ENCODE measurements at places on chromosomes 7 and 10.

DNA sequence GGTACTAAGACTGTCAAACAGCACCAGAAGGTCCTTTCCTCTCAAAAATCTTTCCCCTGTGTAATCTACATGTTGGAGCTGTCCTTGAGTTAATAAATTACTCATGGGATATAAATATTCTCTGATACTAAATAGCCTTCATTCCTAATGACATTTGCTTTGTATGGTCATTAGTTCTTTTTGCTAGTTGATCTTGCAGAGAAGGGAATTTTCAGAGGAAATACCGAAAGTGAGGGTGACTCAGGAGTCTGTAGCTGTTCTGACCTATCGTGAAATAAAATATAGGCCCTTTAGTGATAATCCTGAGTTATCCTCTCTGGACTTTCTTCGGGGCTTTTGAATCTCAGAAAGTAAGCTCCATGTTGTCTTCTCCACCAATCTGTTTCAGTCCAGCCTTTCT is 19.4 kb upstream of the CLDN12 start:
- DNase-seq, result no peak

DNA sequence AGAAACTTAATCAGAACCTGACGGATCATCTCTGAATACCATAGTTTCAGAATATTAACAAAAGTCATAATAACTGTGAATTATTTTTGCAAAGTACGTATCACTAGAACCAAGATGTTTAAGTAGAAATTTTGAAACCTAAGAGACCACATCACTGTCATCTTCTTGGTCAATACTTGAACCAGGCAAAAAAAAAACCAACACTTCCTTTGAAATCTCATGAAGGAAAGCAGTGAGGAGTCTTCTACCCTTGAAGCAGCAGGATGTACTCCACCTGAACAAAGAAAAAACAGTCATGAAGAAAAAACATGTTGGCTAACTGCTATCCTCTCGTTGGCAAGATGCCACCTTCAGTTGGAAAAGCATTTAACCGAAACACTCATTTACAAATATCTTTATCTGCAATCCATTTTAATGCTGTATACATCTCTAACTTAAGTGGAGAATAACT is 82.4 kb downstream of the SRPK2 start:
- DNase-seq, result no peak

DNA sequence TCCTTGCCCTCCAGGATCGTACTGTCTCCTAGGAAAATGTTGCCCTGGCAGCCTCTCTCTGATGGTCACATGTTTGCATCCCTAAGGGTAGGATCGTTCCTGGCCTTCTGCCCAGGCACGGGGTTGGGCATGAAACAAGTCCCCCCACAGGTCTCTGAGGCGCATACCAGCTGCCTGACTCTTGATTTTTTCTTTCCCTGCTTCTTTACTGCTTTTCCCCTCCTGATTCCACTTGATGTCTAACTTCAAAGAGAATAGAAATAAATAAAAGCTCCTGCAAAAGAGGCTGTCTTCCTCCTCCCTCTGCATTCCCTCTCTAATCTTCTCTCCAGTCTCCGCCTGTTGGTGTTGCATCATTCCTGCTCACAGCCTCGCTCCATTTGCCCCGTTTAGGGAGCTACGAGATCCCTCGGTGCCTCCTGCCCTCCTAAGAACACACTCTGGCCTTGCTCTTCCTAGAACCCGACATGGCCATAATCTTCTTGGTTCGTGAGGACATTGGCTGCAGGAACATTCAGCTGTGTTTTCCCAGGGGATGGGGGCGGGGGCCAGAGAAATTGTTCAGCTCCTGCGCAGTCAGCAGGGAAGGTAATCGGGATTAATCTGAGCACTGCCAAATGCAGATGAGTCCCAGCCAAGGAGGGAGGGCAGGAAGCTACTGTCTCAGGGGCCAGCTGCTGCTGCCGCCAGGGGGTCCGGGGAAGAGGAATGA is 26.0 kb downstream of the LEP start:
- DNase-seq, result peak; percentile 59

DNA sequence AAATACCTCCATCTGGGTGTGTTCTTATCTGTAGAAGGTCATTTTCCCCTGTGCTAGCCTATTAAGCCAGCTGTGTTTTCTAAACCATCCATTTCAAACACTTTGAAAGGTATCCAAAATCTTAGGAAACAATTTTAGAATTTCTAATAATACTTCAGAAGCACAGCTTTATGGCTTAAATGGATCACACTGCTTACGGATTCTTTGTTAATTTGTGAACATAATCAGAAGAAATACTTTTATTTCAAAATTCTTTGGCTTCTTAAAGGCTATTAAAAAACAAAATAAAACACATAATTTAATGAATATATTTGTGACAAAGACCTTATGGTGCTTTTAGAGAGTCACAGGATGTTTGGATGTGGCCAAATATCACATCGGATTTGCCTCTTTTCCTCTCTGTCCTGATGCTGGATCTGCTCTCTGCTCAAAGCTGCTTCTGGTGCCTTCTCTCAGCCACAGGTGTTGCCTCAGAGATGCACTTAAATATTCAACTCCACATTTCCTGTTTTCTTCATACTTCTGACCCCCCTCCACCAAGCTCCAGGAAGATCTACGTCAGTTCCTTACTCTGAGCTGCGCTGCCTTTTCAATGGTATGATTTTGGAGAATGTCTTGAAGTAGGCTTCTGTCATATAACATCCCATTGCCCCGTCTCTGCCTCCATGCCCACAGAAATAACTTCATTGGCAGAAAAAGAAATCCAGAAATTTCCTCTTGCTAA is 230.6 kb downstream of the MLLT10 start:
- no peak for DNase-seq

DNA sequence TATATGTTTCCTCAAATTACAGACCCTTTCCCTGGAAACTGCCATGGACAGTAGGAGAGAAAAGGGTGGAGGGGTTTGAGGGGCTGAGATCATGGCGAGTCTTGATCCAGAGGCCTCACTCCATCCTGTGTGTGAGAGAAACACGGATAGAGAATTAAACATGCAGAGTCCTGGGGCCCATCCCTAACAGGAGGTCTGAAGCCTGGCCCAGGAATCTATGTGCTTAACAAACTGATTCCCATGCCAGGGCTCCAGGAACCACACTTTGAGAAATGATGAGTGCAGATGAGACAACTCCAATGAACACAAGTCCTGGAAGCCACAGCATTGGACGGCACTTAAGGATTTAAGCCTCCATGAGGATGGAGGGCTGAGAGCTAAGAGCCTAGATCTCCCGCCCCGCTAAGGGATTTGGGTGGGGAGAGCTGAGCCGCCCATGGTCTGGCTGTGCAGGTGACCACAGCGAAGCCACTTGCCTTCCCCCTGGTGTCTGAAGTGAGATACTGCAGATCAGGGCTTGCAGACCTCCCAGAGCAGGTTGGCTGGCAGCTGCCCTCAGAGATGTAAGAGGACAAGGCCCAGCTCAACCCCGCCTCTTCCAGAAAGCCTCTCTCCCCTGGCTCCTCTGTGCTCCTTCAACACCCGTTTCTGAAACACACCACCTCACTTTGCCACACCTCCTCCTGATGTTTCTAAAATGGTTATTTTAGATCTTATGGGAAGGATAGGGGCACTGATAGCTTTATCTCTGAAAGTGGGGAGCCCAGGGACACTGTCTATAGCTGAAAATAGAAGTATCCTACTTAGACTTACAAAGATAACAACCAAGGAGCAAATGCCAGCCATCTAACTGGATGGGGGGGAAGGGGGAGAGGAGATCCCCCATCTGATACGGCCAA is 24.8 kb upstream of the EIF5AL1 start:
- DNase-seq, result no peak

DNA sequence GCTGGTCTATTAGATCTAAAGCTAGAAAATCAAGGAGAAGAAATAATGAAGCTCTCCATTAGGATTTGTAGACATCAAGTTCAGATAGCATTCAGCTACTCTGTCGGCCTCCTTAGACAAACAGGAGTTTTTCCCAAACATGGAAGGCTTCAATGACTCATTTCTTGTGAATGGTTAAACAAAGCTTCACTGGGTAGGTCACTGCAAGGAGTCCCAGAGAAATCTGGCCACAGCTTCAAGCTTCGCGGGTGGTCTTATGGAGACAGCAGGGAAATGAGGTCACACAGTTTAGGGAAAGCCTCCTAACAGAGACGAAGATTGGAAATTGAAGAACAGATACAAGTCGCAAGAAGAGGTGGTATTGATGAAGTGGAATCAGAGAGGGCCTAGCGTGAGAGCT is 22.6 kb upstream of the LRRC72 start:
- DNase-seq, result no peak

DNA sequence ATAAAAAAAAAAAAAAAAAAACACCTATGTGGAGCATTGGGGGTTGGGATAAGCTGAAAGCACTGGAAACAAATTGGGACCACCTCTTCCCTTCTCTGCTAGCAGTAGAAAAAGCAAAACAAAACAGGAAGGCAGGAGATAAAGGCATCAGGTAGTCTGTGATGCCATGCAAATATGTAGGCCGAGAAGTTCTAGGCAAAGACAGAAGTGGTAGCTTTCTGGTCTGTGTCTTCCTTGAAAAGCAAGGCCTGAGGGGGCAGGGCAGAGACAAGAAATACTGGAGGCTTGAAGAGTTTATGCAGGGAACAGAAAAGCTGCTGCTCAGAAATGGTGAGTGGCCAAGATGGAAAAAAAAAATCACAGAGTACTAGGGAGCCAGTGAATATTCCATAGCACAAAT is 111.1 kb downstream of the ELMO1 start:
- no peak for DNase-seq

DNA sequence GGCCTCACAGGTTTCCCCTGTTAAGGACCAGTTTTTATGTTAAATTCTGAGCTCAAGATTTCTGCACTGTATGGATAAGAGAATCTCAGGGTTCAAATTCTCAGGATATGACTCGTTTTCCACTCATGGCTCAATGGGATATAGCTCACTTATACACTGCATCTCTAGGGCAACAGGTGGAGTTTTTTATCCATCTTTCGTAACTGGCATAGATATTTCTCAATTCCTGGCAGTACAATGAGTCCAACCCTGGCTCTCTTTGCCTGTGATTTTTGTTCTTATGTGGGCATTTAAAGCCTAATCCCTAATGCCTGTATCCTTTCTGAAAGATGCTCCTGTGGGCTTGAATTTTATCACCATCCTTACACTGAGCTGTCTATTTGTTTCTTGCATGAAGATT is 7.6 kb downstream of the CCDC172 start:
- DNase-seq, result no peak

DNA sequence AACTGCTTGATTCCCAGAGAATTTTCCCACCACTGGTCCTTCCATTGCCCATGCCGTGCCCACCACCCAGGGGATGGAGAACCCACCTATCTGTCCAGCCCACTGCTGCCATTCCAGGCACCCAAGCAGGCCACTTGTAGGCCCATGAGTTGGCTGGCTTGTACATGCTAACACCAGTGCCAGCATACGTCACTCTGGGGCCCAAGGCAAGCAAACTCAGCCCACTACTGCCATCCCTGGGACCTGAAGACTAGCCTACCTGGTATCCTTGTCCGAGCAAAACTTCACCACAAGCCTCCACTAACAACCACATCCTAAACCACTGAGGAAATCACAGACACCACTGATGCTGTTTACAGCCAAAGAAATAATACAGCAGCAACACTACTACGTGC is 44.7 kb upstream of the CDK6 start:
- no peak for DNase-seq

Measured in muscle of back (tissue), 13 donors.